ENCODE measurements at places on chromosomes 5 and 9.

- DNase-seq: no peak
Observed at GRCh38 chr5:87388129-87388528, 24.6 kb downstream of the CCNH start.

GRCh38 chr9:123217128-123217654 is 51.2 kb downstream of the STRBP start:
- no peak for DNase-seq

- DNase-seq: no peak
Observed at GRCh38 chr9:88742483-88742882, 207.5 kb downstream of the NXNL2 start.

DNA sequence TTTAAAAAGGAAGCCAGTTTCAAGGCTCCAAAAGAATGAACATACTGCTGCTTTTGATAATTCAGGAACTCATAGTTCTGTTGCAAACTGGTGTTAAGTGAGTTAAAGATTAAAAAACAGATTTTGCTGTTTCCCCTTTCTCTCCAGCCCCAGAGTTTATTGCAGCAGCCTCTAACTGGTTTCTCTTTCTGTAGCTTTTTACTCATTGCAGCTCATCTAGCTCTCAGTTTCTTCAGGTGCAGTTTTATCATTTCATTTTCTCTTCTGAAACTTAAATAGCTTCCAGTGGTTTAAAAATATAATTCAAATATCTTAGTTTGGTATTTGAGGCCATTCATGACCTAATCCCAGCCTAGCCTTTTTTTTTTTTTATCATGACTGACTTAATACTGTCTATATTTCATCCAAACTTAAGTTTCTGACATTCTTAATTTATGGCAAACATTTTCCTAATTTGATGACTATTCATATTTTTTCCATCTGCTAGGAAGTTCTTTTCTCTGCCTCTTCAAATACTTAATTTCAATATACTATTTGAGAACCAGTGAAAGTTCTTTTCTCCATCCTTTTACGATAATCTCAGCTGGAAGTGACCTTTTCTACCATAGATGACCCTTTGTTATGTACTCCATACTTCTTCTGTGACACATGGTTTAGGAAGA is 252.7 kb upstream of the GRIA1 start:
- DNase-seq: no peak

- DNase-seq: peak; percentile 68
Observed at GRCh38 chr9:101481261-101481660, 45.7 kb upstream of the ALDOB start.

DNA sequence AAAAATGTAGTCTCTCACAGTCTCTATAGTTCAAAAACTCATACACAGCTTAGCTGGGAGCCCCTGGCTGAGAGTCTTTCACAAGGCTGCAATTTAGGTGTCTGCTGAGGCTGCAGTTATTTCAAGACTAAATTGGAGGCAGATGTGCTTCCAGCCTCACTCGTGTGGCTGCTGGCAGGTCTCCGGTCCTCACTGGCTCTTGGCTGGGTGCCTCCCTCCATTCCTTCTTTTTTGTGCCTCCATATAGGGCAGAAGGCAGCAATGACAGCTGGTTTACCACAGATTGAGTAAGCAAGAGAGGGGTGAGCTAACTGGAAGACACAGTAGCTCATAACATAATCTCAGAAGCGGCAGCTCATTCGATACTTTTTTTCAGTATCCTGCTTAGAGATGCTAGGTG is 2167.7 kb upstream of the WWC1 start:
- no peak for DNase-seq

DNA sequence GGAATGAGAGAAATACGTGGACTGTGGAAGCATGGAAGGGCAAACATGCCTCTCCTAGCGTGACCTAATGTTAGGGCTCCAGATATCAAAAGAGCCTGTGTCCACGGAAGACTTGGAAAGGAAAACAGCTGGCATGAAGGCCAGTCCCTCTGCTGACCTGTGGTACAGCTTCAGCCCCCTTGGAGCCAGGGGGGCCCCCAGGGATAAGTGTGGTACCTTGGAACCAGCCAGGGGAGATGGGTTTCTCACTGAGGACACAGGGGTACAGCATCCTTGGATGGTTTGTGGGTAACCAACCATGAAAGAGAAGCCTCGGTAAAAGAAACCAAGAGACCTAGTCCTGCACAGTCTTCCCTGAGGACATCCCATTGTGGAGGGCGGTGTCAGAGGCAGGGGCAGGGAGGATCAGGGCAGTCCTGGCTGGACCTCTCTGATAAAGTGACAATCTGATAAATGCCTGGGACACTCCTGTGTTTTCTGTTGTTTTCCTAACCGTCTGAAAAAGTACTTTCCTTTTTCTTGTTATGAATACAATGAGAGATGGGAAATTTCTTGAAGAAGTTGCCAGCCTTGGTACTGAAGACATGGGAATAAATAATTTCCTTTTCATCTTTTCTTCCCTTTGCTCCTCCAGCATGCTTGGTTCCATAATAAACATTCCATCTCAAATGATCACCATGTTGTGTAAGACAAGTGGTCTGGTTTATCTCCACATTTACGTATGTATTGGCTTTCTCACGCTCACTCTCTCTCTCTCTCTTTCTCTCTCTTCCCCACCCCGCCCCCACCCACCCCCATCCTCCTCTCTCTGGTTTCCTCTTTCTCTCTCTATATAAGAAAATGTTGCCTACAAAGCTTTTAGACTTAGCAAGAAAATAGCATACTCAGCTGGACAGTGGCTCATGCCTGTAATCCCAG is 102.1 kb downstream of the SUSD1 start:
- DNase-seq: peak; percentile 84

GRCh38 chr9:105065098-105066088 is 137.4 kb upstream of the ABCA1 start:
- DNase-seq: peak; percentile 12

GRCh38 chr5:109553846-109554245 is 135.9 kb upstream of the MAN2A1 start:
- no peak for DNase-seq

- no peak for DNase-seq
Observed at GRCh38 chr5:177189416-177189815, 55.8 kb downstream of the NSD1 start.

- DNase-seq: peak; percentile 45
Observed at GRCh38 chr9:68416936-68417564, 60.6 kb downstream of the PGM5 start.

- DNase-seq: no peak
Observed at GRCh38 chr5:142627383-142628217, 58.3 kb downstream of the FGF1 start.

DNA sequence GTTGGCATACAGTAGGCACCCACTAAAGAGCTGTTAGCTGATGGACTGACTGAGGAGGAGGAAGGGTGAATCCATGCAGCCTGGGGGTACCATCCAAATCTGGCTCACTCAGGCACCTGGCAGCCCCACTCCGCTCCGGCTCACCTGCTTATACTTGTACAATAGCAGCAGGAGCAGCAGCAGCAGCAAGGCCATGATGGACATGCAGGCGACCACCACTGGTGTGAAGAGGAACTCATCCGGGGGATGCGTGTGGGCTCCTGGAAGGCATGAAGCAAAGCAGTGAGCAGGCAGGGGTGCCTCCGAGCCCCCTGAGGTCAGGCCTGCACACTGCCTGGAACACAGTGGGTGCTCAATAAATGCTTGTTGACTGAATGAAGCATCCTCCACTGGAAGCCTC is 18.3 kb downstream of the CSF1R start:
- DNase-seq: no peak

GRCh38 chr5:66416698-66417097 is 179.5 kb upstream of the MAST4 start:
- no peak for DNase-seq

- DNase-seq: no peak
Observed at GRCh38 chr5:148740079-148740858, 85.9 kb upstream of the HTR4 start.

DNA sequence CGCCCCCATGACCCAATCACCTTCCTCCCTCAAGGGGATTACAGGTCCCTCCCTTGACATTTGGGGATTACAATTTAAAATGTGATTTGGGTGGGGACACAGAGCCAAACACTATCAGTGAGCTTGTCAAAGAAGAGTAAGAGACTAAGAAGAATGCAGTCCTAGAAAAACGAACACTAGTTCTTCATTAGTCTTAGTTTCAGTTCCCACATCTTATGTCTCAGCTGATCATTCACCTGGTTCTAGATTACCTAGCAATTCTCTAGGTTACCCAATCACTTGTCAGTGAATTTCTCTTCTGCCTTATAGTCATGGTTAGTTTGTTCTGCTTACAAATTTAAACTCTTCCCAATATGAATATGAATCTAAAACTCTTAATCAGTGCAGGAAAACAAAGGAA is 251.5 kb downstream of the COX7C start:
- no peak for DNase-seq

- peak; percentile 16 for DNase-seq
Observed at GRCh38 chr9:114898741-114899140, 31.6 kb downstream of the TNFSF8 start.

DNA sequence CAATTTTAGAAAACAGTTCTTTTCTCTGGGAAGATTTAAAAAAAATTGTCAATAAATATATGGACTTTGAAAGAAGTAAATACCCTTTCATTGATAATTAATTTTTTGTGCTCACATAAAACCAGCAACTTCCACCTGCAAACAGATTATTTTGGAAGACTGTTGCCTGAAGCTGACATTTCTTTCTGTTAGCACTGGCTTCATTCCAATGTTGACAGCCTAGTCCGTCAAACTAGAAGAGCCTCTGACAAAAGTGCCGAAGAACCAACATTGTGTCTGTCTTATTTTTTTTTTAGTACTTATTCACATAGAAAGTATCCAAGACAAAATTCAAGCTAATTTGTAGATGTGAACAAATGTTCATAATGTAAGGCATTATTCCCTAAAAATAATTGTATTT is 108.6 kb upstream of the TMEM161B start:
- no peak for DNase-seq

- no peak for DNase-seq
Observed at GRCh38 chr5:62266573-62266972, 39.4 kb upstream of the KIF2A start.

DNA sequence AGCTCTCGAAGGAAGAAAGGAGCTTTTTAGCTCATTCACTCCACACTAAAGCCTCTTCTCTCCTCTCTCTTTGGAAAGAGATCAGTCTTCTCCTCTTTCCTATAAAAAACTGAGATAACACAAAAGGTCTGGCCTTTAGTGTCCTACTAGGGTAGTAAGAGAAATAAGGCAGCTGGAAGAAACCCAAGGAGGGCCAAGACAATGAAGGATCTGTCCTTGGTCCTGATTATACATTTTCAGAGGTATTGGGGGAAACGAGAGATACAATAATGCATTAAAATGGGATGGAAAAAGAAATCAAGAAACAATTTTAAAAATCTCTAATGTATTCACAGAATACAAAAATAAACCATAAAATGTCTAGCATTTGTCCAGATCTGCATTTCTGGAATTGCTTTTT is 184.0 kb downstream of the SLF1 start:
- DNase-seq: peak; percentile 16

GRCh38 chr5:135154197-135154596 is 120.2 kb upstream of the PITX1 start:
- DNase-seq: no peak

GRCh38 chr5:25570067-25570583 is 925.3 kb upstream of the CDH10 start:
- DNase-seq: no peak

DNA sequence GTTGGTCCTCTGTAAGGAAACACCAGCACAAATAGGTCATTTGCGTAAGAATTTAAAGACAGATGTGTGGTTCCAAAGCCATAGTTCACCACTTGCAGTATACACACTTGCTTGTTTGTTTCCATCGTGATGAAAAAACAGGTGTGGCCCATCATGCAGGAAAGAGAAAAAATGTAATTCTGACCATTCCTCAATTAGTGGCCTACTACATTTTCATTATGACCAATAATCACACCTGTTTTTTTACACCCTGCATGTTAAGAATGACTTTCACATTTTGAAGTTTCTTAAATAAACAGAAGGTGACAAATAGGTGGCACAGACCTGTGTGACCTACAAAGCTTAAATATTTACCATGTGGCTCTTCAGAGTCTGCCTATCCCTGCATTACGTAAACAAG is 2.2 kb upstream of the ICE1 start:
- no peak for DNase-seq

DNA sequence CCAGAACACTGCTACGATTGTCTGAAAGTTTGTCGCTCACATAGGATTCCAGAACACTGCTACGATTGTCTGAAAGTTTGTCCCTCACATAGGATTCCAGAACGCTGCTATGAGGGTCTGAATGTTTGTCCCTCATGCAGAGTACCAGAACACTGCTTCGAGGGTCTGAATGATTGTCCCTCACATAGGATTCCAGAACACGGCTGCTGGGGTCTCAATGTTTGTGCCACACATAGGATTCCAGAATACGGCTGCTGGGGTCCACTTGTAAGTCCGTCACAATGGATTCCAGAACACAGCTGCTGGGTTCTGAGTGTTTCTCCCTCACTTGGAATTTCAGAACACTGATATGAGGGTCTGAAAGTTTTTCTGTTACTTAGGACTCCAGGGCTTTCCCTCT is 203.3 kb downstream of the FOXD4L6 start:
- DNase-seq: no peak

- DNase-seq: peak; percentile 16
Observed at GRCh38 chr9:20684875-20685696, 1.0 kb downstream of the FOCAD start.

GRCh38 chr5:158477214-158477613 is 618.3 kb upstream of the CLINT1 start:
- DNase-seq: no peak

DNA sequence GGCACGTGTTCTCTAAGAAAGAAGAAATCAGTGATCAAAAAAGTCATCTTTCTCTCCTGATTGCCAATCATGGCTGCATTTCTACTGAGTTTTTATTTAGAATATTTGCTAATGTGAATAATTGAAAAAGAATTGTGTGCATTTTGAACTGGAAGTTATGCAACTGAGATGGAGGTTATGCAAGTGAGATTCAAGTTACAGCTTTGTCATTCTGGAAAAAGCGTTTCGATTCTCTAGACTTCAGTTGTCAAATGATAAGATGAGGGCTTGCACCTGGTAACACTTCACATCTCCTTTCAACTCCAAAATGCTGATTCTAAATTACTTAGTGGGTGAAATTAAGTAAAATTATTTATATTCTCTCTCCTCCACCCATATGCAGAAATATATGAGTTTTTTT is 36.4 kb downstream of the C6 start:
- DNase-seq: no peak

GRCh38 chr5:164472165-164472564 is 966.7 kb downstream of the MAT2B start:
- DNase-seq: no peak

GRCh38 chr5:139295346-139296057 is 2.0 kb downstream of the MATR3 start:
- DNase-seq: no peak

- DNase-seq: peak; percentile 24
Observed at GRCh38 chr5:137997726-137998213, 35.1 kb downstream of the FAM13B start.

DNA sequence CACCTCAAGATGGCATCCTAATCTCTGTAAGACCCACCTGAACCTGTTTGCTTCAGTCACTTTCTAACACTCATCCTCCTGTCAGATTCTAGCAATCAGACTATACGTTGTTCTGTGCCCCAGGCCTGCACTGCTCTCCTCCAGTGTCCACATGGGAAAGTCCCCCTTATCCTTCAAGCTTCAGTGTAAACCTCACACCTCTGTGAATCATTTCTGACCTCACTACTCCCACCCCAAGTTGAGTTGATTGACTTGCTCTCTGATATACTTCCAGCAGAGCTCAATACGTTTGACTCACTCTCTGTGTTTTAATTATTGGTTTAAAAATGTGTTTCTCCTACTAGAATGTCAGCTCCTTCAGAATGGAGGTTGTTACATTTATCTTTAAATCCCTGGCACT is 240.2 kb downstream of the FBXL17 start:
- DNase-seq: no peak
